Spinal cord (tissue), 10 donors: ENCODE measurements at places on chromosomes 1 and 21. TPM values are rescaled to one million over a fixed set of nuclear protein-coding genes. Genes with fewer than 3 reads are reported as not detected.
A peak's percentile ranks its signal among the peaks of the same experiment; 100 is the strongest.

DNA sequence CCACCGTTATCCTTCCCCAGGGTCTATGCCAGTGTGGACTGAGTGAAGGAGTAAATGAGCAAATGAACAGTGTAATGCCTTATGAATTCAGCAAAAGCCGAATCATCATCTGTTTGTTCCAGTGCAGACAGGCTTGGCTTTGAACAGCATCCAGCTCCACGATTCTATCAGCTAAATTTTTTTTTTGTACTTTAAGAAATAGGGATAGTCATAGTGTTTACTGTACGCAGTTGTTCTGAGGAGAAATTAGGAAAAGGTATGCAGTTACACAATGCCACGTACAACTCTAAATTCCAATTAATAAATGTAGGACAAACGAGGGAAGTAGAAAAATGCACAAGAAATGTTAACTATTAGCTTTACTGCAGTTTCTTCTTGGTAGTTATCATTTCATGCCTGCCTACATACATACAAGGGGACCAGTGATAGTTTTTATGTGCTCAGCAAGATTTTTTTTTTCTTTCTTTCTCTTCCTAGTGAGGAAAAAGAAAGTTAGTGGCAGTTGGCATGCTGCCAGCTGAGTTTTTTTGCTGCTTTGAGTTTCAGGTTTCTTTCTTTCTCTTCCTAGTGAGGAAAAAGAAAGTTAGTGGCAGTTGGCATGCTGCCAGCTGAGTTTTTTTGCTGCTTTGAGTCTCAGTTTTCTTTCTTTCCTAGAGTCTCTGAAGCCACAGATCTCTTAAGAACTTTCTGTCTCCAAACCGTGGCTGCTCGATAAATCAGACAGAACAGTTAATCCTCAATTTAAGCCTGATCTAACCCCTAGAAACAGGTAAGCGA lies at the start of gene IFI44L:
Gene IFI44L (plus strand): TSS at position 646 of the 777 bp plus-strand sequence. CDS start 7,468 bp downstream, outside the sequence.
- DNase-seq, result peak; percentile 58

DNA sequence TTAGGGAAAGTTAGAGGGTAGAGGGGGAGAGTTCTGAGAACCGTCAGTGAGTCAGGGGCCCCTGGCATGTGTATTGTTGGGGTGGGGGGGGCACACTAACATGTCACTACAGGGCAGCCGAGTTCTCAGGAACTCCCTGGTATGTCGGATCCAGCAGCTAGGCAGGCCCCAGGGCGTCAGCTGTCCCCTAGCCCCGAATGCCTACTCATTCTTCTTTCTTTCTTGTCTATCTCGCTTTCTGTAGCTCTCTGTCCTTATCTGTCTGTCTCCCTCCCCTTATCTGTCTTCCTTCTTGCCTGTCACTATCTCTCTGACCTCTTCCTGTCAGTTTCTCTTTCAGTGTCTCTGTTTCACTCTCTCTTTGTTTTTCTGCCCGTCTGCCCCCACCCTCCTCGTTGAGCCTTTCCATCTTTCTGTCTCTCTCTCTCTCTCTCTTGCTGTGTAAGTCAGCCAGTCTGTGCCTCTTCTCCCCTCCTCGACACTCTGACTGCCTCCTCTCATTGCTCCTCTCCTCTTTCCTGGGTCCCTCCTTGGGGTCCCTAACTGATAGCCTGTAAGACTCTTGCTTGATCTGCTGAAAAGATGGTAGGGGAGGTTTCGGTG lies 2.4 kb downstream of the NTRK1 start:
- no peak for DNase-seq

GRCh38 chr1:157978586-157979403 lies 14.7 kb upstream of the KIRREL1 start:
- DNase-seq, result no peak

RNF11 gene
- total RNA-seq, result 177 TPM

DNA sequence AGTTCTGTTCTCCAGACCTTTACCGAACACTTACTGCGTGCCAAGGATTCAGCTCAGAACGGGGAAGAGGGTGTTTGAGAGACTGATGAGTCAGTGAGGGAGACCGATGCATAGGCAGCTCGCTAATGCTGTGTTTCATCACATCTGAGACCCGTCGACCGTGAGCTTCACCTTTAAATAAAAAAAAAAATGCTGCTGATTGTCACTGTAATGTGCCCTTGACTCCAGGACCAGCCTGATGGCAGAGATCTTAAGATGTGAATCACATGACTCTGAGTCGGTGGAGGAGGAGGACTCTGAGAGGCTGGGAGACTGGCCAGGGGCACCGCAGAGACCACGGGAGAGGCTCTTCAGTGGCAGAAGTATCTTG lies 28.8 kb downstream of the SPSB1 start:
- DNase-seq, result peak; percentile 37

DNA sequence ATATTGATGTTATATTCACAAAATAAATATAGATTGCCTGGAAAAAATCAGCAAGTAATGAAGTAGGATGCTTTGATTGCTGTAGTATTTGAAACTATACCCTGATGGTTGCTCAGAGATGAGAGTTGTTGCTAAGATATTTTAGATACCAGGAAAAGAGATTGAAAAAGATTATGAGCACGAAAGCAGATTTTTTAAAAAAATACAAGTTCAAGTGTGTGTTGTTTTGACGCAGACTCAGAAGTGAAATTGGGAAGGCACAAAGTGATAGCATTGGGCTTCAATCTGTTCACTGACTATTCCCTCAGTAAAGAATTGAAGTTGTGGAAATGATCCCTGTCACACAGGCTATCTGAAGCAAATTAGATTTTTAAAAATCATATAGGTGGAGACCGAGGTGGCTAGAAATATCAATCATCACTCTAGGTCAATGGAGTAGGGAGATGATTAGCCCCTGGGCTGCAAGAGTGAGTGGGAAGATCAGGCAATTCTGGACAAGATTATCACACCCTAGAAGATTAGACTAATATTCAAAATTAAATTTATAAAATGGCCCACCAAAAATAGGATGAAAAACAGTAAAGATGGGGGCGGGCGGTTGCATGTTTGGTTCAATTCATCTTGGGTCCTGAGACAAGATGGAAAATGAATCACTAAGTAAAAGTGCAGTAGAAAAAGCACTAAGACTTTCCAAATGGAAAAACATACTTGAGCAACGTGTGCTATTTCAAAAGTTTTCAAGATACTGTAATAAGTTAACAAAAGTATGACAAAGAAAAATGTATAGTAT lies 41.5 kb upstream of the LRRC8D start:
- DNase-seq, result no peak

DNA sequence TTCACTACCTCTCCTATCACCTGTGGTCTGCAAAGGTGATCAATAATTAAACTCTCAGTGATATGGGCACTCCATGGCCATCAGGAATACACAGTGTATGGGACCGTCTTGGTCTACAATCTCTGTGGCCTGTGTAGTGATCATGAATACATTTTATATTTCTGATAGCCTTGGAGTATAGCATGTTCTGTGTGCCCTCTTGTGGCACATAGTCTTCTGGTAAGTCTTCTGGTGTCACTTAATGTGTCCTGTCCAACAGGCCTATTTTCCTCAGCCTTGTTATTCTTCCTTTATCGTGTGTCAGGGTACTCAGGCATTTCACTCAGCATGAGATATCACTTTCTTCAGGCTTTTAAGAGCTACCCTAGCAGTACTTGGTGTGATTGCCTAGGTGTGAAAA lies 393.6 kb downstream of the AGBL4 start:
- no peak for DNase-seq

LCE3D gene
- not detected for total RNA-seq

GRCh38 chr1:67629370-67630075 lies 55.5 kb upstream of the GADD45A start:
- no peak for DNase-seq

GRCh38 chr1:208892147-208892546 lies 648.0 kb upstream of the PLXNA2 start:
- DNase-seq, result peak; percentile 41

DNA sequence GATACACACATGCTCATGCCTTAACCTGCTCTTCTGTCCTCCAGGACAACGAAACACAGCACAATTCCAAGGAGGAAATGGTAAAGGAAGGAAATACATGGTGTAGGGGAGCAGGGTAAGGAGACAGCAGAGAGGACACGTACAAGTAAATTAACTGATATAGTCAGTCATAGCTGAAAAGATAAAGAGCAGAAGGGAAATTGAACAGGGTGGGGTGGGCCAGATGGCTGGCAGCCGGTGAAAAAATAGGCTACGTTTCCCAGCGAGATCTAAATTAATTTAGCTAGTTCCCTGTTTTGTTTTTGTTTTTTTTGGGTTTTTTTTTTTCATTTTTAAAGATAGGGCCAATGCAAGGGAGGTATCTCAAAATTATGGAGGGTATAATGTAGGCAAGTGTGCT lies 109.2 kb downstream of the FAM78B start:
- DNase-seq, result no peak

AKR7A3 gene
- total RNA-seq, result 3.2 TPM

KCNJ9 gene
- total RNA-seq, result 5.1 TPM

INKA2 gene
- total RNA-seq, result 5.7 TPM

PDPN gene
- 13.3 TPM for total RNA-seq

GRCh38 chr1:59008599-59009347 lies 224.9 kb upstream of the JUN start:
- no peak for DNase-seq

GRCh38 chr1:4637616-4638344 lies 16.6 kb upstream of the AJAP1 start:
- peak; percentile 15 for DNase-seq

DNA sequence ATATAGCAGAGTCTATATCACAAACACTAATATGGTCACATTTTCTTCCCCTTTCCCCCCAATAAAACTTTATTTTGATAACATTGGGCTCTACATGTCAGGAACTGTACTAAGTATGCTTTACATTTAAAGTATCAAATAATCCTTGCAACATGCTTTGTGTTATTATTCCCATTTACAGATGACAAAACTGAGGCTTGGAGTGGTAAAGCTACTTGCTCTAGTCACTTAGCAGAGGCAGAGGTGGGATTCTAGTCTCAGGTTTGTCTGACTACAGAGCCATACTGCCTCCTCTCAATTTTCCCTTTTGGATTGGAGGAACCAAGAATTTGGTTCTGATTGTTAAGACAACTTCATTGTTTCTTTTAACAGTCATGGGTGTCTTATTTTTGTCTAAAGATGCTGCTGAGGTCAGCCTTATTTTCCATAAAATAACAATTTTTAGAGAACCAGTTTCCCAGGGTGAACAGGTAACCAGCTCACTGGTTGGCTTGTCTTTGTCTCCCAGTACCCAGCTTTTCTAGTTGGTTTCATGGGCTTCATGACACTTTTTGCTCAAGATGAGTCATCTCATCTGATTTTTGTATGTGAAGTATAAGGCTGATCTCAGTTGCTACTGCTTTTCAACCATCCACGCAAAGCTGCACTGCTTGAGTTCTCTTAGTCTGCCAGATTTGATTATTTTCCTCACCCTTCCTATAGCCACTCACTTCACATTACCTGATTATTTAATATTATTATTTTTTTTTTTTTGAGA lies 81.0 kb upstream of the ARID1A start:
- DNase-seq, result no peak

DNA sequence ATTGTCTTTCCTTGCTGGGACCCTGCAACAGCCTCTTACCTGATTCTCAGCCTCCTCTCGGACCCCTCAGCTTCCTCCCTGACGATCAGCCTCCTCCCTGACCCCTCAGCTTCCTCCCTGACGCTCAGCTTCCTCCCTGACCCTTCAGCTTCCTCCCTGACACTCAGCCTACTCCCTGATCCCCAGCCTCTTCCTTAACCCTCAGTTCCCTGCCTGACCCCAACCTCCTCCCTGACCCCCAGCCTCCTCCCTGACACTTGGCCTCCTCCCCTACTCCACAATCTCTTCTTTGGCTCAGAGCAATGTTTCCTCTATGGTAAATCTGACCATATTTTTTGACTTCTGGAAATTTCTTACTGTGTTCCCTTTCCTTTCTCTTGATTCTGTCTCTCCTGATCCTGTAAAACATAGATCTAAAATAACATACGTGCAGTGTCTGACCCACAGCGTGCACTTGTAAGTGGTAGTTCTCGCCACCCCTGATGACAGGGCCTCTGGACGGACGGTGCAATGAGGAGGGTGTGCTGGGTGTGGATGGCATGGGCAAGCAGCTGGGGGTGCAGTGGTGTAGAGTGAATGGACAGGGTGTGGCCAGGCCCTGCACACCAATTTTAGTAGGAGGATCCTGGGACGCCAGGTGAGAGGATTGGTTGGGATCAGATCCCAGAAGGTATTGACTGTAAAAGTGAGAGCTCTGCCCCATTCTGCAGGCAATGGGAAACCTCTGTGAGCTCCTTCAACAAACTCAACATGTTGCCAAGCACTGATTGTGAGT lies 264.1 kb downstream of the FOXD2 start:
- DNase-seq, result no peak

- no peak for DNase-seq
These were observed 35.0 kb upstream of the HUNK start for GRCh38 chr21:31837618-31838390.

DNAJC28 gene
- 6.2 TPM for total RNA-seq

DNA sequence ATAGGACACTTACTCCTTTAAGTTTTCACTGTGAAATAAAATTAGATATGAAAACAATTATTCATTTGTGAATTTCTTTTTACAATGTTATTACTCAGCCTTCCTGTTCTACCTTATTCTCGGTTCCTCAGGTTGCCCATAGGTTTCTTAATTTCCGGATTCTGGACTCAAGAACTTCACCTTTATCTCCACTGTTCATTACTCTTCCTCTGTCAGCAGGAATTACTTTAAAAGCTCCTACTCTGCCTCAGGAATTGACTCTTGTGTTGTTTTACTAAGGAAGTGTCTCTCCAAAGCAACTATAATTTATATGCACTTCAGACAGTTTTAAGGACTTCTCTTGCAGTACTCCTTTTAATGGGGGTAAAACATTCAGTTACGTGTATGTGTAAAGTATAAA lies 123.8 kb downstream of the OSBPL9 start:
- DNase-seq, result no peak

DNA sequence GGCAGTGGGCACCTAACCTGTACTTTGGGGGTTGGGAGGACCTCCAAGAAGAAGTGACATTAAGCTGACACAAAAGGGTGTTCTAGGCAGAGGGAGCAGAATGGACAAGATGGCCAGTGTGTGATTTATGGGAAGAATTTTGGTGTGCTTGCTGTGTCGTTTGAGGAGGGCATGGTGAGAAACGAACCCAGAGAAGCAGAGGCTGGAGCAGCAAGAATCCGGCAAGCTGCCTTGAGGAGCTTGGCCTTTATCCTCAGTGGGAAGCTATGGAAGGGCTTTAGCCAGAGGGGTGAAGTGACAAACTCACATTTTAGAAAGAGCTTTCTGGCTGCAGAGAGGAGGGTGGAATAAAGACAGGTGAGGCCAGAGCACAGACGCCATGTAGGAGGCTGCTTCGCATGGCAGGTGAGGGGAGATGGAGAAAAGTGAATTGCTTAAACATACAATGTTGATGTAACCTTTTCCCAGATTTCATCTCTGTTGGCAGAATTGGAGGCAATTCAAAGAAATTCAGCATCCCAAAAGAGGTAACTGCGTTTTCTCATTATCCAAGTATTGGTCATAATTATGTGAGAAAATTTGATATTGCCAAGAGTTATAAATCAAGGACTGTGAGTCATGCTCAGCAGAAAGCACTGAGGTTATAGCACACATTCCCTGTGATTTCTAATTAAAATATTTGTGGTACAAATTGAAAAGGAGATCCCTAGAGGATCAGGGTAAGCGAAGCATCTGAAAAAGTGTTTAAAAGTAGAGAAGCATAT lies 26.5 kb downstream of the TRIM45 start:
- DNase-seq, result no peak

GRCh38 chr1:54121482-54122134 lies 31.2 kb downstream of the CDCP2 start:
- peak; percentile 62 for DNase-seq

CHD5 gene
- total RNA-seq, result 22.0 TPM
